ENCODE measurements at places on chromosomes 4 and X.
A peak's percentile ranks its signal among the peaks of the same experiment; 100 is the strongest.

GRCh38 chr4:138697851-138698250 lies 317.7 kb upstream of the NOCT start:
- peak; percentile 22 for DNase-seq

DNA sequence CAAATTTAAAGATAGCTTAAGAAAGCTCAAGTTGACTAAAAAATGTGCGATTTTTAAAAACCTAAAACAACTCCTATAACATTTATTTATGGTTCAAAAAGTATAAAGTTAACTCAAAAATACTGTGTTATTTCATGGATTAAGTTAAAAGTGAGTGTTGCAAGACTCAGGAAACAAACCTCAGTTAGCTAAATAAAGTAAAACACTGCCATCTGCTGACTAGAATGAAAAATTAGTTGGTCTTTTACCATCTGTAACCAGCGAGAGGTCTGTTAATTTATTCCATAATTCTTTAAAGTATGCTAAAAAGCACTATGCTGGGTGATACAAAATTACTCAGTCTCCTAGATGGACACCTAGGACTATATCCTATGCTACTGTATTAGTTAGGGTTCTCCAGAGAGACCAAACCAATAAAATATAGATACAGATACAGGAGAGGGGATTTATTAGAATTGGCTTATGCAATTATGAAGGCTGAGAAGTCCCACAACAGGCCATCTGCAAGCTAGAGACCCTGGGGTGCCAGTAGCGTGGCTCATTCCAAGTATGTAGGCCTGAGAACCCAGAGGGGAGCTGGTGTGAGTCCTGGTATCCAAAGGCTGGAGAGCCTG lies 4.9 kb upstream of the WDFY3 start:
- DNase-seq, result no peak

DNA sequence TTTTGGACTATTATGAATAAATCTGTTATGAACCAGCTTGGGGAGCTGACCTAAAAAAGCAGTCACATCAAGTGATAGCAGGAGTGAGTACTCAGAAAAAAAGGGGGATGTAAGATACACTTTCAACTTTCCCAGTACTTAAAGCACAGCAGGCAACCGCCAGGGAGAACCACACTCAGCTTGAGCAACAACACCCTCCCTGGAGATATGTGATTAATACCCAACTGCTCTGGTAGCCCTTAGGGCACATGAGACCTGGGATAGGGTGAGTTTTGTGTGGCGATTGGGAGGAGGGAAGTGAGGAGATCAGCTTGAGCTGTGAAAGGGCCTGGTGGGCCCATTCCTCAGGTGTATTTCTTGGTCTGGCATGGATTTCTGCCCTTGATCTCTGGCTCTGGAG lies 220.3 kb upstream of the SFRP2 start:
- no peak for DNase-seq

- no peak for DNase-seq
Observed at GRCh38 chrX:7158468-7158990, 10.6 kb upstream of the PUDP start.

GRCh38 chr4:187172340-187172761 lies 448.7 kb upstream of the FAT1 start:
- no peak for DNase-seq

DNA sequence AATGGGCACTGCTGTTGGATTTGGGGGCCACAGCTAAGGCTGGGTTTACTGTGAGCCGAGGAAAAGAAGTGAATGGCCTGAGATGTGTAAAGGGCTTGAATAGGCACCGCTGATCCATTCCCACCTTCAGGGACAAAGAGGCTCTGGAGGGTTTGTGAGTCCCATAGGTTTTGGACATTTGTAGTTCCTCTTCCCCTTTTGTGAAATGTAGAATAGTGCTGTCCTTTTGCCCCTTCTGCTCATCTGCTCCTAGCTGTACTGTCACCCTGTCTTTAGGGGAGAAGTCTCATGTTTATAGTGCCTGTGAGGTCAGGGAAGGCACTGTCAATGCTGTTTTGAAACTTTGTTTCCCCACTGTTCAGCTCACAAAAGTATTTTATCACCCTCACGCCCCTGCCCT lies 26.4 kb upstream of the CLCN4 start:
- DNase-seq, result no peak

- no peak for DNase-seq
Observed at GRCh38 chr4:117334451-117335188, 249.2 kb upstream of the TRAM1L1 start.

DNA sequence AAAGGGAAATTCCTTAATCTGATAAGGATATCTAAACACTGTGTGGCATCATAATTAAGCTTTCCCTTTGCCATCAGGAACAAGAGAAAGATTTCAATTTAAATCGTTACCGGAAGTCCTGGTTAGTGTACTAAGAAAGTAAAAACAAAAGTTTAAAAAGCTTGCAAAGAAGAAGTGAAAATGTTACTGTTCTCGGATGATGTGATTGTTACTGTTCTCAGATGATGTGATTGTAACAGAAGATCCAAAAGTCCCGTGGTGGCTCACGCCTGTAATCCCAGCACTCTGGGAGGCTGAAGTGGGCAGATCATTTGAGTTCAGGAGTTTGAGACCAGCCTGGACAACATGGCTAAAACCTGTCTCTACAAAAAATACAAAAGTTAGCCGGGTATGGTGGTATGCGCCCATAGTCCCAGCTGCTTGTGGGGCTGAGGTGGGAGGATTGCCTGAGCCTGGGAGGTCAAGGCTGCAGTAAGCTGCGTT lies 62.5 kb downstream of the RGS12 start:
- DNase-seq, result no peak

DNA sequence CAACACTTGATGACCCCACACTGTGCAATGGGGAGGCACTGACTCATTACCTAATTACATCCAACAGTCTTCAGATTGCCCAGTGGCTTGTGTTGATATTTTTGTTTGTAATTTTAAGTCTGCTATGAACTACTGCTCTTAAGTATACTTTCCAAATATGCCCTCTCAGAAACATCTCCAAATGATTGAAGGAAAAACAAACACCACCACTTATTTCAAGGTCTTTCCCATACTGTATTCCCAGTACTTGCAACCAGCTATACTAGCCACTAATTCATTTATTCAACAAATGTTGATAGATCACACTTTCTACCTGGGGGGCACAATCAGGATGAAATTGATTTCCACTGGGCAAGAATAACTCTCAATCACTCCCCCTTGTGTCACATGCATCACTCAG lies 302.2 kb upstream of the CPEB2 start:
- no peak for DNase-seq

DNA sequence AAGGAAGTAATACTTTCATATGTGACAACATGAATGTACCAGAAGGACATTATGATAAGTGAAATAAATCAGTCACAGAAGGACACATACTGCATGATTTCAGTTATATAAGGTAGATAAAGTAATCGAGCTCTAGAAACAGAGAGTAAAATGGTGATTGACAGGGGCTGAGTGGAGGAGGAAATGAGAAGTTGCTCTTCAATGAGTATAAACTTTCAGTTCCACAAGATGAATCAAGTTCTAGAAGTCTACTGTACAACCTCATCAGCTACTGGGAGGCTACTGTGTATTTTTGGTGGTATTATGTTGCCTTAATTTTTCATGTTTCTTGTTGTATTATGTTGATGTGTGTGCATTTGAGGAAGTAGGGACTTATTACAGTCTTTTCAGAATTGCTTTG lies 270.9 kb upstream of the GRIA3 start:
- no peak for DNase-seq

DNA sequence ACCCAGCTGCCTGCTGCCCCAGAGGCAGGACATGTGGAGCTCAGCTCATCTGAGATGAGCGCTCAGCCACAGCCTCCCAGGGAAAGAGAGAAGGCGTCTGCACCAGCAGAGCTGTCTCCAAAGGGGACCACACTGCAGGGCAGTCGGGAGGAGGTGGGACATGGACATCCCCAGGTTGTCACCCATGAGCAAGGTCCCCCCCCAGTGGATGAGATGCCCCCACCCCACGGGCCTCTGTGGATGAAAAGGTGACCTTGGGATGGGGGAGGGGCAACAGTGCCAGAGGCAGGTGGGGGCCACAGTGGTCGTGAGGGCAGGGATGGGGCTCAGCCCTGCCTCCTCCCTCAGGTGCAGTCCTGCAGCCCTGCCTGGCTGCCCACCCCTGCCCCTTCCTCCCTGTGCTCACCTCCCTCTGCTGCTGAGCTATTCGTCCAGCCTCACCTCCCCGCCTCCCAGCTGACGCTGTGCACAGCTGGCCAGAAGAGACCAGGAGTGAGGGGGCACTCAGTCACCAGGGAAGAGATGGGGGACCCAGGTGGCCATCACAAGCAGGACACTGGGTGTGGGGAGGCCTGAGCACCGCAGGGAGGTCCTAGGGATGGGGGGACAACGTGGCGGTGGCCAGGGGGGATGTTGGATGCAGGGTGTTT lies 9.3 kb downstream of the NKX1-1 start:
- DNase-seq, result no peak

- DNase-seq, result no peak
Observed at GRCh38 chr4:118676128-118676527, 9.1 kb upstream of the METTL14 start.

GRCh38 chrX:19799319-19800182 lies 87.8 kb downstream of the SH3KBP1 start:
- DNase-seq, result no peak

- no peak for DNase-seq
Observed at GRCh38 chr4:16684097-16684496, 214.3 kb downstream of the LDB2 start.

DNA sequence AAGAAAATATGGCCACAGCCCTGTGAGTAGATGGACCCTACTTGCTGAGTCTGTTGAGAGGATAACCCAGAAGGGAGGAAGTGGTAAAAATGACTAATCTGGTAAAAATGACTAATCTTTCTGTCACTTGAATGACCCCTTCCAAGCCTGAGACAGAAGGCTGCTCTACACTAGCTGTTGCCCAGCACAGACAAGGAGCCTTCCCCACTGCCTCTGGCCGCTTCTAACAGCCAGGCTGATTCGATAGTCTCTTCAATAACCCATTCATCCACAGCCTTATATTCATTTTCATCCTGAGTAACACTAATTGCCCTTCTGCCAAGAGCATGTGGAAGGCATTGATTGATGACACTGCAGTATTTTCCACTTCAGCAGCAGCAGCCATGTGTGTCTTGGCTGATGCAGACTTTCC lies 18.4 kb downstream of the MAGEB17 start:
- DNase-seq, result peak; percentile 53

- no peak for DNase-seq
Observed at GRCh38 chr4:67436742-67437141, 108.6 kb downstream of the CENPC start.

GRCh38 chrX:103953353-103953752 lies 9.1 kb upstream of the TMSB15B start:
- no peak for DNase-seq

GRCh38 chr4:120839974-120840751 lies 82.4 kb downstream of the PRDM5 start:
- no peak for DNase-seq

GRCh38 chr4:55173580-55173979 lies 48.2 kb upstream of the KDR start:
- peak; percentile 56 for DNase-seq

DNA sequence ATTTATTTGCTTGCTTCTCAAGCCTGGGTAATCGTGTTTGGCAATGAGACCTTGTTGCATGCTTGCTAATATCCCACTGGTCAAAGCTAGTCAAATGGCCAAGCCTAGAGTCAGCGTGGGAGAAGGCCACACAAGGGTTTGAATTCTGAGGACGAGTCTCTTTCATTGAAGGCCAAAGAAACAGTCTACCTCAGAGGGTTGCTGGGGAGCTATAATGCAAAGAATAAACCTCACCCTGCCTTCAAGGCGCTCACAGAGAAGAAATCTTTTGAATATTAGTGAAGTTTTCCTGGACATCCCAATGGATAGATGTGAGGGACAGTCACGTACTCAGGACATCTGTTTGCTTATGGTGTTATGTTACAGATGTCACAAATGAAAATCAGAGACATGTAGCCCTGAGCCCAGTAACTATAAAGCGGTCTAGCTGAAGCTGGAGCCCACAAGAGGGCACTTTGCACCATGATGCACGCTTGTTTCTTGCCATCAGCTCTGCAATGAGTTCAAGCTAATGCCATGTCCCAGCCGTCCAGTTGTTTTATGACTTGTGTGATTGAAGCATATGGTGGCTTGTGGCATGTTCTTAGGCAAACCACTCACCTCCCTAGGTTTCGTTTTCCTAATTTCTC lies 1.1 kb upstream of the TLR3 start:
- no peak for DNase-seq

- no peak for DNase-seq
Observed at GRCh38 chr4:105686571-105686970, 21.9 kb downstream of the INTS12 start.

- DNase-seq, result no peak
Observed at GRCh38 chr4:878796-879728, 53.1 kb downstream of the GAK start.

DNA sequence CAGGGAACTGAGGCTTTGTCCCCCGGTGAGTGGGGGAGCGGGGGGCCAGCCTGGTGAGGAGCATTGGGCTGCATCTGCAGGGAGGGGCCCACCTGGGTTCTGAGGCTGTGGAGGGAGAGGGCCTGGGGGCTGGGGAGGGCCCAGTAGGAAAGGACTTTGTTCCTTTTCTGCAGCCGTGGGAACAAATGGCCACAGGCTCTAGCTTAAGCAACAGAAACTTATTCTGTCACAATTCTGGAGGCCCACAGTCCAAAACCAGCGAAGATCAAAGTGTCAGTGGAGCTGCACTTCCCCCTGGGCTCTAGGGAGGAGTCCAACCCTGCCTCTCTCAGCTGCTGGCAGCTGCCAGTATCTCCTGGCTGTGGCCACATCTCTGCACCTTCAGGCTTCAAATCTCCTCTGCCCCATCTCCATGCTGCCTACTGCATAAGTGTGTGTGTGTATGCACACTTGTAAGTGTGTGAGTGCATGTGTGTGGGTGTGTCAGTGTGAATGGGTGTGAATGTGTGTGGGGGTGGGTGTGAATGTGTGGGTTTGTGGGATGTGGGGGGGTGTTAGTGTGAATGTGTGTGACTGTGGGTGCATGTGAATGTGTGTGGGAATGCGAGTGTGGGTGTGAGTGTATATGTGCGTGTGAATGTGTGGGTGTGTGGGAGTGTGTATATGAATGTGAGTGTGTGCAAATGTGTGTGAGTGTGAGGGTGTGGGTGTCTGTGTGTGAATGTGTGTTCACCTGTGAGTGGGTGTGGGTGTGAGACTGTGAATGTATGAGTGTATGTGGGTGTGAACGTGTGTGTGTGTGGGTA lies 204.5 kb upstream of the PSAPL1 start:
- DNase-seq, result no peak

DNA sequence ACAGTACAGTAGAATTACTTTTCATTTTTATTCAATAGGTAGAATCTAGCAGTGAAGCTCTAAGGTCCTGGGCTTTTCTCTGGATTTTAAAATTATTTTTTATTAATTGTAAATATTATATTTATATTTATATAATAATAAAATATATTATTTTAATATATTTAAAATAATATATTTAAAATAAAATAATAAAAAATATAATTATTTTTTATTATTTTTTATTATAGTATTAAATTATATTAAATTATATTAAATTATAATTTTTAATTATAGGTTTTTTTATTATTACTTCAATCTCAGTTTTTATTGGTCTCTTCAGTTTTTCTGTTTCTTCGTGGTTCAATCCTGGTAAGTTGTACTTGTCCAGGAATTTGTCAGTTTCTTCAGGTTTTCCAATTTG lies 49.7 kb upstream of the PABPC4L start:
- no peak for DNase-seq
